ENCODE measurements at places on chromosomes 13 and 19. TPM values are rescaled to one million over a fixed set of nuclear protein-coding genes. Genes with fewer than 3 reads are reported as not detected.

Gene PNMA8A
- polyA plus RNA-seq: 10.0 TPM

DNA sequence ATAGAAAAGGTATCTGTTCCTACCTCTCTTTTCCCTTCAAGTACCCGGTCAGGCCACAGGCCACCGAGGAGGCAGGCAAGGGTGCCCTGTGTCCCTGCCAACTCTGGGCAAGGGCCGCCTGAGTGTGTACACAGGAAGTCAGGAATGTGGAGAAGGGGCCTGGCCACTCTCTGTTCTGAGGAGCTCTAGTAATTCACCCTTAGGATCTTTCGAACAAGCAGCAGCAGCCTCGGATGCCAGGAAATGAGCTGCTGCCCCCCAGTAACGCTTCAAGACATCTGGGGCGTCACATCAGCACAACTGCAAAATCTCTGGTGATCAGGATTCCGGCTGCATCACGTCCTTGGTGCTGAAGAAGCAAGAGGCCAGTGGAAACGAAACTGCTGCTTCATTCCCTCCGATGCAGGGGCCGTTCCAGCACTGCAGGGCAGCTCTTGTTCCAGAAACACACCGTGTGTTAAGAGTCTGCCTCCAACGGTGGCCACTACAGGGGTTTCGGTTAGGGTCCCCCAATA, 2.0 kb downstream of the RAB20 start:
- DNase-seq: no peak

DNA sequence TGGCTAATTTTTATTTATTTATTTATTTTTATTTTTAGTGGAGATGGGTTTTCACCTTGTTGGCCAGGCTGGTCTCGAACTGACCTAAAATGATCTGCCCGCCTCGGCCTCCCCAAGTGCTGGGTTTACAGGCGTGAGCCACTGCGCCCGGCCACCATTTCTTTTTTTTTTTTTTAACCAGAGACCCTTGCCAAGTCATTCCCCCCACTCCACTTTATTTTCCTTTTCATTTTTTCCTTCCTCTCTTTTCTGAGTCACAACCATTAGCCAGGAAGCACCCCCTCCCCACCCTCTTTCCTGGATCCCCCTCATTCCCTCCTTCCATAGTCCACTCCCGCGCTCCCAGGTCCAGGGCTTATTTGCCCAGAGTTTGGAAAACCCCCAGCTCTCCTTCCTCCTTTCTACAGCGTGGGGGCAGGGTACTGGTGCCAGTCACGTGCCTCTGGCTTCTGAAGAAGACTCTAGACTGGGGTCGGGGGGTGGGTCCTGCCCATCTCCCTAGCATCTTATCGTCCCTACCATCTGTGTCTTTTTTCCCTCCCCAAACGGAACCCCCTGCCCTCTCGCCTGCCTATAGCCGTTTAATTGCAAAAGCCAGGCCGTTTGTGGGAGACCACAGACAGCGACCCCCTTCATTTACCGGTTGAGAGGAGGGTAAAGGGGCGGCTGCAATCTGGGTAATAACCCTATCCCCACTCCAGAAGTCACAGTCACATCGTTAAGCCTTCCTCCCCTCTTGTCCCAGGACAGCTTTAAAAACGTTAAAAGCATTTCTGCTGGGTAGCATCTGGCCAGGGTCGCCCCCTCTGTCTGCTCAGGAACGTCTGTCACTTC, 1.1 kb upstream of the CALR start:
- DNase-seq: no peak

DNA sequence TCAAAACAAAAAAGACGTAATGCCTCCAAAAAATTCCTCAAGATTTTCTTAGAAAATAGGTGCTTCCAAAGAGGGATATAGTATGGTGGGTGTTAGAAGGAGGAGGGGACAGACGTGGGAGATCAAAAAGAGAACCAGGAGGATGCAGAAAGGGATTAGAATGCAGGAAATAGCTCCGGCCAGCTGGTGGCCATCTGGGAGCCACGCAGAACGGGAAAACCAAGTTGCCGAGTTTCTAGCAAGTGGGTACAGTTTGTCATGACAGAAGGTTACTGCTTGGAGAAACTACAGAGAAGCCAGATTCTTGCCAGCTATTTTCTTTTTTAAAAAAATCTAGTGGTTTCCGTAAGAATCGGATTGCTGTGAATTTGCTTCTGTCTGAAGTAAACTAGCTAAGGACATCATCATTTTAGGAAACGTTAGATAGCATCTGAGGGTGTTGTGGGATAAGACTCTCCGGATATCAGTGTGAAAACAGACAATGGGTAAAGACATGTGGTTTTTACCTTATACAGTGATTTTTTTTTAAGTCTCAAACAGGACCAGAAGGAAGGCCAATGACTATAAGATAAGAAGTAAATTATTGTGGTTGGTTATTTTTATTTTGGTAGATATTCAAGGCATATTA, 104.9 kb downstream of the HSPH1 start:
- no peak for DNase-seq

GRCh38 chr13:112181336-112182067, 114.6 kb downstream of the SOX1 start:
- DNase-seq: no peak

Gene CLDND2
- 0.21 TPM for polyA plus RNA-seq

GRCh38 chr19:48113190-48113917, 2.7 kb upstream of the PLA2G4C start:
- DNase-seq: no peak

DNA sequence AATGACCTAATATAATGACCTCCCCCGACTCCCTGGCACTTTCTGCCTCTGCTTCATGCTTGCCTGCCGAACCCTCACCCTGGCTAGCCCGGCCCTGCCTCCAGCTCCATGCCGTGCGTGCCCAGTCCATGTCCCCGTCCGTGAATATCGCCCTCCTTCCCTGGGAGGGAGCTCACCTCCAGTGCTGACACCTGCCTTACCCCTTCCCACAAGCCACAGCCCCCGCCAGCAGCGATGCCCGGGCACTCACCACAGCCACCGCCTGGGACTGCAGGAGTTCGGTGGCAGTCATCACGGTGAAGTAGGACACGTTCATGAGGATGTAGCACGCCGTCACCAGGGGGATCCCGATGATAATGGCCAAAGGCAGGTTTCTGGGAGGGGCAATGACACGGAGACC, 10.0 kb downstream of the SLC7A9 start:
- no peak for DNase-seq

Gene SLC5A5
- 2.2 TPM for polyA plus RNA-seq

DNA sequence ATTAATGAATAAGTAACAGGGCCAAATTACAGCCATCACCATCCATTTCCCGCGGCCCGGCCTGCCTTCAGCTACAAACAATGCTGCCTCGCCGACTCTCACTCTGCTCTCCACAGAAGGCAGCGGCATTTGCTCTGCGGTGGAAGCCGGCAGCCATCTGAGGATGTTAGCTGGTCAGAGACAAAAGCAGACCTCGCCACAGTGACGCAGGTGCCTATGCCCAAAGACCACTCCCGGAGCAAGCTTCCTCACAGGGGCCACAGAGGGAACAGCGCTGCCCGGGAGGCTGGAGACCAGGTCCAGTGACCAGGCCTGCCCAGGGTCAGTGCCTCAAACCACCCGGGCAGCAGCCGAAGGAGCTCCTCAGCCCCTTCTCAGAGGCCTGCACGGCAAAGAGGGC, 16.4 kb downstream of the PEPD start:
- DNase-seq: no peak

Gene GAMT
- polyA plus RNA-seq: 45.3 TPM

- no peak for DNase-seq
Measured at GRCh38 chr13:49454388-49455006, 10.4 kb downstream of the SETDB2 start.

Gene SGTA
- polyA plus RNA-seq: 130 TPM

Gene GPI
- polyA plus RNA-seq: 171 TPM

Gene ABCA7
- 10.4 TPM for polyA plus RNA-seq

- DNase-seq: no peak
Measured at GRCh38 chr13:44259045-44260027, 114.3 kb upstream of the SERP2 start.

DNA sequence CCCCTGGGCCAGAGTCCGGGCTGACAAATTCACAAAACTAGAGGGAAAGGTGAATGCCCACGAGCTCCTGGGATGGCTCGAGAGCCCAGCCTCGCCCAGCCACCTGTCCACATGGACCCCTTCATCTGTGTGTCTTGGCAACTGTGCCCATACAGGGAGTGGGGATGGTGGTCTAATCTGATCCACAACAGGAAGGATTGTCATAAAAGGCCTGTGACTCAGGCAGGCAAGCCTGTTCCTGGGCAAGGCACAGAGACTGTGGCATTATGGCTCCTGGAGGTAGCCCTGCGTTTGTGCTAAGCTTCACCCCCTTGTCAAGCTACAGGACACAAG, 20.0 kb downstream of the CAPS start:
- no peak for DNase-seq

- peak; percentile 69 for DNase-seq
Measured at GRCh38 chr19:16660763-16661479, at the start of gene TMEM38A. Gene TMEM38A (plus strand): TSS chr19:16661139. CDS start chr19:16661218, 79 bp downstream.

Gene MYH14
- 25.3 TPM for polyA plus RNA-seq

DNA sequence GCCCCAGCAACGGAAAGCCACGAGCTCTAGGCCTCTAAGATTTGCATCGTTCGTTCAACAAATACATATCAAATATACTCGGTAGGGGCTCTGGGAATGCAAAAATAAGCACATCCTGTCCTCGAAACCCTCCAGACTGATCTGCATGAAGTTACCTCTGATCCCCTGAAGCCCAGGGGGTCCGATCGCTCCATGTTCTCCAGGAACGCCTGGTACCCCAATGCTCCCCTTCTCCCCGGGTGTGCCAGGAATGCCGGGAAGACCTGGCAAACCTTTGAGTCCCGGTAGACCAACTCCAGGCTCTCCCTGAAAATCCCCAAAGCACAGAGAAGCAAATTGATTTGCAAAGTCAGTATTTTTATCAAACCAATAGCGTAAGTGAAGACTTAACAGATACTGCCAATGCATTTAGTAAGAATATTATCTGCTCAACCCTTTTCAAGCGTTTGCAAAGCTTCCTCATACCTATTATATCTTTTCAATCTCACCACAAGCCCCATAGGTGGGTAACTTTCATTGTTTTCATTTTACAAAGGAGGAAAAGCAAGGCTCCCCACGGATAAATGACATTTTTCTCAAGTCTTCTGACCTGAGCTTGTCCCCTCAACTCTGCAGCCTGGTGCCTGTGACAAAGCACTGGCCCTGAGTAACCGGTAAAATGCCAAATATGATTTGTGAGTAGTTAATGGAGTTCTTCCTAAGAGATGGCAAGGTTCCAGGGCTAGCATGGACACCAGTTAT, 127.7 kb downstream of the COL4A1 start:
- no peak for DNase-seq

Measured in H1 (cell line).